ENCODE measurements at places on chromosomes 3 and 15.

GRCh38 chr15:42584031-42584765 is 8.8 kb downstream of the STARD9 start:
- no peak for DNase-seq

DNA sequence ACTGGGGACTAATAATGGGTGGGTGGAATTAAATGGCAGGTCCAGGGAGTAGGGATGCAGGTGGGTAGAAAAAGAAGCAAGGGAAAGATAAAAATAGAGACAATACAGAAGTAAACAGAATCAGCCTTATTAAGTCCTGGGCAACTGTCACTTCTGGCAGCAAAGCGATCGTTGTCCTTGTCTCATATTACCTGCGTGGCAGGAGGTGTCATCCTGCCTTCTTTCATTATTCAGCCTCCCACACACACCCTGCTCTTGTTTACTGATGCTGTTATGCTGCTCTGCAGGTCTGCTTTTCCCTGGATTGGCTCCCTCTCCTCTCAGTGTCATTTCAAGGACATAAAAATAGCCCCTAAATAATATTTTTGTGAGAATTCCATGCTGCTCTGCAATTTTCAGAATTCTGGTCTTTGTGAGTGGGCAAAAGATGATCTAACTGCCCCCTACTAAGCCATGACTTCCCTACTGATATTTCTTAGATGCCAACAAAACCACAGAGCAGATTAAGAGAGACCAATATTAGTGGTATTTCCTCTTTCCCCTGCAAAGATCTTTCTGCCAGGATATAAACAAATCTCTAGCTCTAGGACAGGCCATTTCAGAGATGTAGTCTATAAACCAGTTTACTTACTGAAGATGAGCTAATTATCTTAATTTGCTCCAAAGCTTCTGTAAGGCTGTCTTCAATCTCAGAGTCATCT is 8.5 kb downstream of the VEPH1 start:
- DNase-seq = no peak

DNA sequence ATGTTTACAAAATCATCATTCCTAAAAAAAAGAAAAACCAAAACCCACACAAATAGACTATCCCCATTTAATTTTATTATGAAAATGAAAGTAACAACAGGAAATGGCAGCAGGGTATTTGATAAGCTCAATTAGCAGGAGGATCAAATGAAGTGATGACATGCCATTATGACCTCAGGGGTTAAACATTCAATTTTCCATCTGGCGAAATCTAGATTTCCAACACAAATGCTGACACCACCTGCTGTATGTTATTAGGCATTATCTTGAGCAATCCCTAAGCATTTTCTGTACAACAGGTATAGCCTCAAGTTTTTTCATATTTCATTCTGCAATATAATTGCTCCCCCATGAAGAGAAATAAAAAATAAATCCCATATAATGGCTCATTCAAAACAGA is 57.1 kb downstream of the SHQ1 start:
- DNase-seq = no peak

DNA sequence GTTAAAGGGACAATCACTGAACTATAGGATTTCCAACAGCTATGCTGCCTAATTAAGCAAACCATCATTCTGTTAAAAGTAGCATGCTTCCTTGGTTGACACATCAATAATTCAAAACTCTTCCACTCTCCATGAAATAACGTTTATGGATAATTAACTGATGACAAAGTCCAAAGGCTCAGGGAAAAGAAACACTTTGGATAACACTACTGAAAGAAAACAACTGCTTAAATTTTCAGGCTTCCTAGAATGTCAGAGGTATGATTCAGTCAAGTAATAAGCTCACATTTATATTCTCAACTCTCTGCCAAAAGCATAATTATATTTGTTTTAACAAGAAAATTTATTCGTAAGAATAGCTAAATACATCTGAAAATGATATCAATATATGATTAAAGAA is 49.6 kb downstream of the WDR72 start:
- no peak for DNase-seq

GRCh38 chr3:142863010-142863817 is 25.7 kb downstream of the PCOLCE2 start:
- DNase-seq = peak; percentile 8

GRCh38 chr15:76939715-76940114 is 8.2 kb downstream of the RCN2 start:
- no peak for DNase-seq

DNA sequence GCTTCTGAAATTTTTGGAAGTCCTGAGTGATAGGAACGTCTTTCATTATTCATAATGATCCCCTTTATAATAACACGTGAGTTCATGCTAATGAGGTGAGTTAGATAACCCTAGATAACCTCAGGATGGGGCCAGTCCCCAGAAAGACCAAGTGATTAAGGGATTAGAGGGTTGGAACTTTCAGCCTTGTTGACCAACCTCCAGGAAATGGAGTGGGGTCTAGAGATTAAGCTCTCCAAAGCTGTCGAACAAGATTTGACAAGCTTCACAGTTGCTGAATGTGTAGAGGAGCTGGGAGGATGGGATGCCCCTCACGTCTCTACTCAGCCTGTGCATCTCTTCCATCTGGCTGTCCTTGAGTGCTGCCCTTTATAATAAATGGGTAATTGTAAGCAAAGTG is 107.1 kb downstream of the ZMAT3 start:
- no peak for DNase-seq

All from activated naive CD8-positive, alpha-beta T cell treated with anti-CD3 and anti-CD28 coated beads, Interleukin-2, amount 50 U/mL, for 24 hours (primary cell).